ENCODE measurements at places on chromosomes 11 and 22.
A peak's percentile ranks its signal among the peaks of the same experiment; 100 is the strongest.

GRCh38 chr11:7665473-7666291 is 7.6 kb downstream of the CYB5R2 start:
- DNase-seq: peak; percentile 65

DNA sequence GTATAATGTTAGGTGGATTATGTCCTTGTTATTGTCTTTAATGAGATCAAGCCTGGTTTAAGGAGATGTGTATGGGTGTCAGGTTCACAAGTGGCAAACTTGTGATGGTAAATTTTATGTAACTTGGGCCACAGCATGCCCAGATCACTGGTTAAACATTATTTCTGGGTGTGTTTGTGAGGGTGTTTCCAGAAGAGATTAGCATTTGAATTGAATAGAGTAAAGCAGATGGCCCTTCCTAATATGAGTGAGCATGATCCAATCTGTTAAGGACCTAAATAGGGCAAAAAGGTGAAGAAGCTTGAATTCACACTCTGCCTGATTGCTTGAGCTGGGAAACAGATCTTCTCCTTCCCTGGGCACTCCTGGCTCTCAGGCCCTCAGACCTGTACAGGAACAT is 20.7 kb downstream of the OR5B21 start:
- no peak for DNase-seq

GRCh38 chr11:26960281-26960680 is 33.6 kb upstream of the FIBIN start:
- no peak for DNase-seq

DNA sequence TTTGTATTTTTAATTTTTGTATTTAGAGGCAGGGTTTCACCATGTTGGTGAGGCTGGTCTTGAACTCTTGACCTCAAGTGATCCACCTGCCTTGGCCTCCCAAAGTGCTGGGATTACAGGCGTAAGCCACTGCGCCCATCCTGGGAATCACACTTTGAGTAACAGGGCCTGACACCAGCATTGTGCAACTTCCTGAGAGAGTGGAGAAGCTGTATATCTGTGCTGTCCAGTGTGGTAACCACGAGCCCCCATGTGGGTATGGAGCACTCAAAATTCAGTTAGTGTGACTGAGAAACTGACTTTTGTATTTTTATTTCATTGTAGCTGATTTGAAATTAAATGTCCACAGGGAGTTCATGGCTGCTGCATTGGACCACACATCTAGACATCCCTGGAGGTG is 36.2 kb downstream of the MPPED1 start:
- no peak for DNase-seq

DNA sequence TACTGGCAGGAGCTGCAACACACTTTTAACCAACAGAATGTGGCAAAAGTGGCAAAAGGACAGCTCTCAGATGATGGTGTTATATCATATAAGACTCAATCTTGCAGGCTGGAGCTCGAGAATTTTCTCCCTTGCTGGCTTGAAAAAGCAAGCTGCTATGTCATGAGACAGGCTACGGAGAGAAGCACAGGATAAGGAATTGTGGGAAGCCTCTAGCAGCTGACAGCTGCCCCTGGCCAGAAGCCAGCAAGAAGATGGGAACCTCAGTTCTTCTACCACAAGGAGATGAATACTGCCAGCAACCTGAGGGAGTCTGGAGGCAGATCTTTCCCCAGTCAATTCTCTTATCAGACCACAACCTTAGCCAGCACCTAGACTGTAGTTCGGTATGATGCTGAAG is 24.6 kb downstream of the FXYD6 start:
- DNase-seq: no peak

GRCh38 chr11:133403900-133404299 is 128.4 kb downstream of the OPCML start:
- DNase-seq: no peak

Measured in stimulated activated CD8-positive, alpha-beta memory T cell treated with anti-CD3 and anti-CD28 coated beads, Interleukin-7, amount 100 ng/mL, for 1 hour (primary cell).